ENCODE measurements at places on chromosomes 4 and X.

GRCh38 chr4:96356591-96357370 is 516.9 kb downstream of the PDHA2 start:
- DNase-seq = no peak

GRCh38 chr4:90419124-90419711 is 292.0 kb downstream of the CCSER1 start:
- no peak for DNase-seq

GRCh38 chrX:19194285-19195242 is 72.3 kb upstream of the ADGRG2 start:
- no peak for DNase-seq

DNA sequence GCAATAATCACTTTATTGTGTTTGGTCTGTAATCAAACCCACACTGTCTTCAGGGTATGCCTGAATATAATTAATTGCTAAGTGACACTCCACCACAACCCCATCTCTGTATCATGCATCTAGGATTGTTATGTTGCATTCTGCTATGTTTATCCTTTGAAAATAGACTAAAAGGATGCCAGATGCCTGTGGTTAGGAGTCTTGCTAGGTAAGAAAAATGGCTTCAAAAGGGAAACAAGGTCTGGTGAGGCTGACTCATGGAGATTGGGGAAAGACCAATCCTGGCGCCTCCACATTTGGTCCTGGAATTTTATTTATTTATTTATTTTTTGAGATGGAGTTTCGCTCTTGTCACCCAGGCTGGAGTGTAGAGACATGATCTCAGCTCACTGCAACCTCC is 360.5 kb upstream of the SLC7A11 start:
- no peak for DNase-seq

- no peak for DNase-seq
Measured at GRCh38 chr4:114601304-114602052, 2.9 kb downstream of the UGT8 start.

DNA sequence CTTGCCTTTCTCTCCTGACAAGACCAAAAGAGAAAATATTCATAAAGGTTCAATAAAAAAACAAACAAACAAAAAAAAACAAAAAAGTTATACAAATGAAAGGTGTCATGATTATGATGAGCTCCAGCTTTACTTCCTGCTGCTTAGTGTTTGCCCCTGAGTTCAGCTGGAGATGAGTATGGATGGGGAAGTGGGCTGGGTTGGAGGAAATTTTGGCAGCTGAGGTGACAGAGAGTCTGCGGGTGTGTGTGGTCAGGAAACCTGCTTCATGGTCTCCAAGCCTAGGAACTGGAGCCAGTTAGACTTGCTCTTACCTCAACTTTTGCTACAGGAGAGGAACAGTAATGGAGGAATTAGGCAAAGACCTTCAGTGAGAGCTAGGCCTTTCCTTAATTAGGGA is 4.3 kb upstream of the CYSLTR1 start:
- DNase-seq = no peak

- no peak for DNase-seq
Measured at GRCh38 chr4:11130195-11130970, 298.3 kb downstream of the HS3ST1 start.

DNA sequence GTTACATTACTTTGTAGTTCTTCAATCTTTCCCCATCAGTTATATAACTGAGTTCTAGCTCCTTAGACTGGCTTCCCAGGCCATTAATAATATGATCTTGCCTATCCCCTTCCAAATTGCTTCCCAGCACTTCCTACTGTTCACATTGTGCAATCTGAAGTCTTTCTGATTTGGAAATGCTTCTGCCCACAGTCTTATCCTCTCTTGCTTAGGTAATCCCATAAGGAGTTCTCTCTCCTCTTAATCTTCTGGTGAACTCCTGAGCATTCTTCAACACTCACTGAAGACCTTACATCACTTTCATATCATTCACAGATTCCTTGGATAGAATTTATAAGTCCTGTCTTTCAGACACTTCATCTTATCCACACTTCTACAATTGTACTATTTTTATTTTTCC is 132.7 kb upstream of the TTC29 start:
- no peak for DNase-seq

- no peak for DNase-seq
Measured at GRCh38 chr4:95071851-95072250, 314.1 kb downstream of the BMPR1B start.

DNA sequence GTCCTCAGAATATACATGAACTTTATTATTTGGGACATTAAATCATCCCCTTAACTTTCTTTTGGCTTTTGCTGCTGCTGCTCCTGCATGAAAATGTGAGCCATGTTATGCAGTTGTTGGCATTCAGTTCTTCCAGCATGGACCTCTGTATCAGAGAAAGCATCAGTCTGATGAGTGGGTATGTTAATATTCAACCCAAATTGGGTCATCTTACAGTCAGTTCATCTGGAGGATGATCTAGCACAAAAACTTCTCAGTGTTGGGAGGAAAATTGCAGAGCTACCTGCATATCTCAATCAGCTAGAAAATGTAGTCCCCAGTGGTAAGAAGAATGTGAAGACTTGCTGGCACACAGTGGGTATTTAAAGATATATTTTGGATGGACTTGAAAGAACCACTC is 96.7 kb downstream of the IL1RAPL2 start:
- no peak for DNase-seq

- no peak for DNase-seq
Measured at GRCh38 chr4:166091912-166092510, 219.0 kb downstream of the TLL1 start.

DNA sequence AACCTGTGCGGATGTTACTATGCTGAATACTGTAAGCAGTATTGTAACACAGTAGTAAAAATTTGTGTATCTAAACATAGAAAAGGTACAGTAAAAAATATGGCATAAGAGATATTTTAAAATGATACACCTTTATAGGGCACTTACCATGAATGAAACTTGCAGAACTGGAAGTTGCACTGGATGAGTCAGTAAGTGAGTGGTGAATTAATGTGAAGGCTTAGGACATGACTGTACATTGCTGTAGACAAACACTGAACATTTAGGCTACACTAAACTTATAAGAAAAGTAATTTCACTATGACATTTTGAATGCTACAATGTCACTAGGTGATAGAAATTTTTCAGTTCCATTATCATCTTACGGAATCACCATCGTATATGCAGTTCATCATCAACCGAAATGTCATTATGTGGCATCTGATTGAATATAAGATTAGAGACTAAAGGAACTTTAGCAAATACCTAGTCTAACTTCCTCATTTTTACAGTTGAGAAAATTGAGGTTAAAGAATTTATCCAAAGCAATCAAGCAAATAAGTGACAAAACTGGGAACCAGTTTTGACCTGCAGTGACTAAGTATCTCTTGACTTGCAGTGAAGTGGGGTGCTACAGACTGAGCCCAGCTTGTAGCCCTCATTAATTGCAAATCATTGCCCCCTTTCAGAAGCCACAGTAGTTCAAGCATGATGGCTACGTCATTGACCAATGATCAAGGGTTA is 55.3 kb downstream of the EGF start:
- DNase-seq = no peak

- no peak for DNase-seq
Measured at GRCh38 chr4:110344165-110344564, 131.8 kb upstream of the ENPEP start.

DNA sequence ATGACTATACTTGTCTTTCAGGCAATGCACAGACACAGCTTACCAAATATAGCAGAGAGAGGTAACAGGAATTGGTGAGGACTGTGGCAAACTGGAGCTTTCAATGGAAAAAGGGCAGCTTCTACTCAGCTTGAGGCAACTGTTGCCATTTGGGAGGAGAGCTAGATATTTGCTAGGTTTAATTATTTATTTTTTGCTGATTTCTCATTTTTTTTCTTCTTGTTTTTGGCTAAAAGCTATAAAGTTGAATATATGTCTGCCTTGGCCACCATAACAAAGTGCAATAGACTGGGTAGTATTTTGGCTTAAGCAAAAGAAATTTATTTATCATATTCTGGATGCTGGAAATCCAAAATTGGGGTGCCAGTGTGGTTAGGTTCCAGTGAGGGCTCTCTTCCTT is 93.9 kb downstream of the LDB2 start:
- no peak for DNase-seq

DNA sequence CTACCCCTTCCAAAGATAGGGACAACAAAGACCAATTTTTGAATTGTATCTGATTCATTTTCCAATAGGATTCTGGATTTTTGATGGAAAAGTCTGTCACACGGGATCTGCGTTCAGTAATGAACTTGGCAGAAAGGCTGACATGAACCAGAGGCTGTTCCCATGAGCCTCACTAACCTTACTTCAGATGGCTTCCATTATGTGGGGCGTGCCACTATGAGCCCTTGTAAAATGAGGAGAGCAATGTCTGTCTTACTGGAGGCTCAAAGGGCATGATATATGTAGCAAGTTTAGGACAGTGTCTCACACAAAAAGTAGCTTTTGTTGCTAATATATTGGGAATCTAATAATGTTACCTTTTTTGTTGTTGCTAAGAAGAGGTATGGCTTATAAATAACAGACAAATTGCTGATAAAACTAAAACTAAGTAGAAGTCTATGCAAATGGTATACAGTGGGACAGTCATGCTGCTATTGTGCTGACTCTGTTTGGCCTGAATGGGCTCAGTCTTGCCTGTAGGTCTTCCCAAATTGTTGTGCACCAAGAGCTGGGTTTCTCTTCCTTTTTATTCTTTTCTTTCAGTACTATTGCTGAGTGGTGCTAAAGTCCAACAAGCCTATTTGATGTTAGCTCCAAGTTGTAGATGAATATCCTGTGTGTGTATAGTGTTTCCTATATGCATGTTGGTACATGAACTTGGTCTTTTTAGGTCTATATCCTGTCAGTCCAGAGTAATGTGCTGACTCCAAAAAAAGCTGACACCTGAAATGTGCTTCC is 132.1 kb downstream of the SPRY1 start:
- DNase-seq = no peak

- DNase-seq = no peak
Measured at GRCh38 chrX:69280933-69281332, 115.7 kb upstream of the PJA1 start.

- no peak for DNase-seq
Measured at GRCh38 chrX:153061732-153062131, 5.5 kb downstream of the PNMA3 start.

DNA sequence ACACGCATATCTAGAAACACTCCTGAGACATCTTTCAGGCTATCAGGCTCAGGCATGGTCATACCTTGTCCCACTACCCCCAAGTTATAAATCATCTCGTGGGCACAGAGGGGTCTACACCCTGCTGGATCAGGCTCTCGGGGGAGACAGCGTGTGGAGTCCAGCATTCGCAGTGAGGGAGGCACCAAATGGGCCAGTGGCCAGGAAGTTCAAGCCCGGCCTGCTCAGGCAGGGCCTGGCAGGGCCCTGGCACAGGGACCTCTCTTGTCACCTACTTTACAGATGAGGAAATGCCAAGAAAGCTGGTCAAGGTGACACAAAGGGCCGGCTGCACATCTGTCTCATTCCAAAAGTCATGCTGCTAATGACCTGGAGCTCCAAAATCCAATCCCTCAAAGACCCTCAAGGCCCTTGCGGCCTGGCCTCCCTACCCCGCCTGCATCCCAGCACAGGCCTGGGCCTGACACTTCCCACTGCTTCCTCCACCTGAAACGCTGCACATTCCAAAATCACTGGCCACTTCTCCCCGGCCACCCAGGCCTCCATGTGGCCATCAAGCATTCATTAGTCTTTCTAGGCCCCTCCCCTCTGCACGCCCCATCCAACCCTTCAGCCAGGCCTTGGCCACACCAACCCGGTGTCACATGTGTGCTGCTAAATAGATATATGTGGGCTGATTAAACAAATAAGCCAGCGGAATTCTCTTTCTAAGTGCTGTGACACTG is 35.6 kb downstream of the ACOX3 start:
- DNase-seq = no peak

- DNase-seq = no peak
Measured at GRCh38 chr4:57501720-57502119, 391.5 kb upstream of the IGFBP7 start.

DNA sequence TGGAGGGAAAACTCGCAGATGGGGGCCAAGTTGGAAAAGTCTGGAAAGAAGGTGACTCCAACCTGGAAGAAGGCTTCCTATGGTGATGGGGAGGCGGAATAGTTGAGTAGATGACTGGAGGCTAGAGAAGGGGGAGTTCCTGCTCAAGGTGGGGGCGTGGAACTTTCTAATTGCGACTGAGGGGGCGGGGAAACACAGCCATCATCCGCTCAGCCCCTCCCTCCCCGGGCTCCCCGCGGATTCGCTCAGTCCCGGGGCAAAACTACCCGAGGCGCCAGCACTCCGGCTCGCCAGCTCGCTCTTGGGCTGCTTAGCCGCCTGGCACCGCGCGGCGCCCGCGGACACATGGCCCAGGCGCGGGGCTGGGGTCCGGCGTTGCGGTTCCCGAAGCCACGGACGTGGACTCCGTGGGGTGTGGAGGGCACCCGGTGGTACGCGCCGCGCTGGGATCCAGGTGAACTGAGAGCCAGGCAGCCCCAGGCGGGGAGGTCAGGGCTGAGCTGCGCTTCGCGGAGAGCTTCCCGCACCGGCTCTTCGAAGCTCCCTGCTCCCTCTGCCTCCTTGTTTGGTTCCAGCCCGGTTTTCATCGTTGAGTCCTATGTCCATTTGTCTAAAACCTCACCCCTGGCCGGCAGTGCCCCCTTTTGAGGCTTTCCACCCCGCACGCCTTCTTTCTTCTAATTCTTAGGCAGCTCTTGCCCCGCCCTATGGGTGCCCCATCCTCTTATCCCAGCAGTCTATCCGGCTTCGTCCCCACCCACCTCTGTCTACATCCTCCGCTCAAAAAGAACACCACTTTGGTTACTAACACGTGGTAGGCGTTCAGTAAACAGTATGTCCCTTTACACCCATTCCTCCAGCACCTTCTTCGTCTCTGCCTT is 38.9 kb downstream of the STARD8 start:
- no peak for DNase-seq

DNA sequence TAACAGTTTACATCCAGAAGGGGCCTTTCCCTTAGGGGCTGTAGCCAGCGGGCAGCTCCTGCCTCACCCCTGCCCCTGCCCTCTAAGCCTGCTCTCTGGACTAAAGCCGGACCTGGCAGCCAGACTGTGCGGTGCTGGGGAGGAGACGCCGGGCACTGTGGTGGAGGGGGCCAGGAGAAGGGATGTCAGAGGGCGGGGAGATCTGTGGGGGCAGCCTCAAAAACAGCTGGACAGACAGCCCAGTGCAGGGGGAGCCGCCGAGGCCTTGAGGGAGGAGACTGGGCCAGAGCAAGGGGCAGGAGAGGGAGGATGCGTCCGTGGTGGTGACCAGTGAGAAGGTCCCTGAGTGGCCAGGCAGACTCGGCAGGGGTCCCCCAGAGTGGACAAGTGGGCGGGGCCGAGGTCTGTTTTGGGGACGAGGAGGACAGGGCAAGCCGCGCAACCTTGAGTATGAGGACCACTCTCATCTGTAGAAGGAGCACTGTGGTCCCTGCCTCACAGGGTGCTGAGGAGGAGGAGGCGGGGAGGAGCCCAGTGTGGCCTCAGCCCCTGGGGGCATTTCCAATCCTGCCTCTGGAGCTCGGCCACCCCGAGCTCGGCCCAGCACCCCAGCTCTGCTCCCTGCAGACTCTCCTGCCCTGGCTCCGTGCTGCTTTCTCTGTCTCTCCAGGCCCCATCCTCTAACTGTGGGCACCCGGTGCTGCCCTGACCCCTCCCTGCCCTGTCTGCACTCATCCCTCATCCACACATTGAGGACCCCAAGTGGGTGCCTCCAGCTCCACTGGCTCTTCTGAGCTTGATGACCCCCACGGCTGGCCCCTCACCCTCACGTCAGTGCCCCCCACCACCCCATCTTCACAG is 59.2 kb upstream of the NKX1-1 start:
- DNase-seq = no peak

GRCh38 chr4:172740434-172740833 is 428.2 kb upstream of the GALNT7 start:
- DNase-seq = no peak

Measured in CD8-positive, alpha-beta T cell (primary cell).